ENCODE measurements at places on chromosomes 6 and 20. TPM values are rescaled to one million over a fixed set of nuclear protein-coding genes. Genes with fewer than 3 reads are reported as not detected.

BTBD3 gene
- 18.4 TPM for total RNA-seq

DOK5 gene
- total RNA-seq = 4.4 TPM

GNMT gene
- not detected for total RNA-seq

TMEM74B gene
- total RNA-seq = 0.71 TPM

ZSCAN23 gene
- total RNA-seq = 2.8 TPM

DEFB124 gene
- total RNA-seq = 2.9 TPM

BPHL gene
- 11.0 TPM for total RNA-seq

EPM2A gene
- total RNA-seq = 24.5 TPM

LGSN gene
- total RNA-seq = not detected

CRISP2 gene
- not detected for total RNA-seq

VGLL2 gene
- total RNA-seq = not detected

C6orf52 gene
- total RNA-seq = not detected

SCRT2 gene
- total RNA-seq = not detected

CFAP61 gene
- total RNA-seq = 1.2 TPM

PNPLA1 gene
- 0.19 TPM for total RNA-seq

NNAT gene
- total RNA-seq = 0.52 TPM

TAGAP gene
- 2.5 TPM for total RNA-seq

MACROD2 gene
- total RNA-seq = 25.5 TPM

CAPN11 gene
- total RNA-seq = 1.5 TPM

ESR1 gene
- total RNA-seq = 9.4 TPM

SLCO4A1 gene
- 15.2 TPM for total RNA-seq

ARFGEF3 gene
- total RNA-seq = 2.0 TPM

PTPN1 gene
- 43.6 TPM for total RNA-seq

MYBL2 gene
- total RNA-seq = 0.60 TPM

MYL9 gene
- total RNA-seq = 3,095 TPM

ELOVL2 gene
- total RNA-seq = 0.38 TPM

SNX3 gene
- total RNA-seq = 182 TPM

KIAA1755 gene
- 12.9 TPM for total RNA-seq

TRERF1 gene
- total RNA-seq = 5.6 TPM

SCUBE3 gene
- total RNA-seq = 15.2 TPM

GPSM3 gene
- total RNA-seq = 15.4 TPM

NKX2-2 gene
- total RNA-seq = 0.33 TPM

IFT52 gene
- 30.1 TPM for total RNA-seq

RNF217 gene
- 29.2 TPM for total RNA-seq

PRSS16 gene
- total RNA-seq = not detected

AKAP12 gene
- total RNA-seq = 140 TPM

ULBP3 gene
- total RNA-seq = 1.2 TPM

TP53TG5 gene
- total RNA-seq = 2.0 TPM

HLA-DRA gene
- total RNA-seq = 101 TPM
